Left lung (tissue), 14 donors: ENCODE measurements at places on chromosomes 13 and 19. TPM values are rescaled to one million over a fixed set of nuclear protein-coding genes. Genes with fewer than 3 reads are reported as not detected.

DNA sequence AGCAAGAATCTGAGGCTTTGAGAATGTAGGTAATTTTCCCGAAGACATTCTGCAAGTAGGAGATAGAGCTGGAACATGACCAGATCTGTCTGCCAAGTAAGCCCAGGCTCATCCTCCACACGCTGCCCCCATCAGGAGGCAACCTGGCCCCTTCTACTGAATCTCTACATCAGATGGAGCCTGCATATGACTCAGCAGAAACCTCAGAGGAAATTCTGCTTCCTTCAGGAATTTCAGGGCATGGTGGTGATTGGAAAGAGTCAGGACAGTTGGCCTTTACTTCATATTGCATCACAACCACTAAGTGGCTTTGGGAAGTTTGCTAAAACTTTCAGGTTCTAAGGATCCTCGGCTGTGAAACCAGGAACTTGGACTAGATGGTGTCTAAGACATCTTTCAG is 85.2 kb downstream of the LRRC63 start:
- no peak overlapping the region for H3K4me3 ChIP-seq
- H3K4me1 ChIP-seq: peaks cover 16% of the 10 kb centered on the region
- DNase-seq: no peak
- peak overlapping the region; percentile 46 for H3K27ac ChIP-seq
- H3K36me3 ChIP-seq: no peaks in the 10 kb centered on the region

GRCh38 chr13:39273953-39274738 is 235.9 kb downstream of the NHLRC3 start:
- no peaks in the 10 kb centered on the region for H3K4me1 ChIP-seq
- peaks cover 4% of the 10 kb centered on the region for H3K36me3 ChIP-seq
- H3K27me3 ChIP-seq: no peaks in the 10 kb centered on the region
- H3K4me3 ChIP-seq: no peak overlapping the region
- DNase-seq: no peak
- H3K27ac ChIP-seq: no peak overlapping the region

- H3K27me3 ChIP-seq: no peaks in the 10 kb centered on the region
- H3K4me3 ChIP-seq: no peak overlapping the region
- no peaks in the 10 kb centered on the region for H3K4me1 ChIP-seq
- H3K27ac ChIP-seq: no peak overlapping the region
- DNase-seq: no peak
Measured at GRCh38 chr19:13484166-13484565, 22.1 kb downstream of the CACNA1A start.

DNA sequence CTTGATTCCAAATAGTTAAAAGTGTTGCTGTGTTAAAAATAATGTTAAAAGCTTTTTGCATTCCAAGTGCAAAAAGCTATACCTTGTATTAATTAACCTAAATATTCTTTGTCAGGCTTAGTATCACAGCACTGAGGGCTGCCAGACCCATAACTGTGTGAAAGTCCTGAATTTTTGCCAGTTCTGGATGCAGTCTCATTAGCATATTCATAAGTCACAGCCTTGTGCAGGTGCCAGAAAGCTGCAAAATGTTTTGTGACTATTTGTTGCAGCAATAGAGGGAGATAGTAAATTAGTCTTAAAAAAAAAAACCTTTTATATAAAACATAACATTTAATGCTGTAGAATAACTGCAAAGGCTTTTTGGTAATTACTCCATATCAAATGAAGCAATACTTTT is 56.6 kb downstream of the SLITRK1 start:
- no peak overlapping the region for H3K27ac ChIP-seq
- H3K27me3 ChIP-seq: no peaks in the 10 kb centered on the region
- H3K36me3 ChIP-seq: no peaks in the 10 kb centered on the region
- H3K4me3 ChIP-seq: no peak overlapping the region
- DNase-seq: no peak

DNA sequence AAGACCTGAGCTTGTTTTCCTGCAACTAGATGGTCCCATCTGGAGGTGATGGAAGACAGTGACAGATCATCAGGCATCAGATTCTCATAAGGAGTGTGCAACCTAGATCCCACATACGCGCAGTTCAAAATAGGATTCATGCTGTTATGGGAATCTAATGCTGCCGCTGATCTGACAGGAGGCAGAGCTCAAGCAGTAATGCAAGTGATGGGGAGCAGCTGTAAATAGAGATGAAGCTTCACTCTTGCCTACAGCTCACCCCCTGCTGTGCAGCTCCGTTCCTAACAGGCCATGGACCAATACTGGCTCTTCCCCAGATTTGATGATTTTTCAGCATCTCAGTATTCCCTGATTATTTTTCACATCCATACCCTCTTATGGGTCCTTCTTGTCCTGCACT is 208.4 kb upstream of the RXFP2 start:
- no peaks in the 10 kb centered on the region for H3K27me3 ChIP-seq
- DNase-seq: no peak
- H3K4me3 ChIP-seq: no peak overlapping the region

DNA sequence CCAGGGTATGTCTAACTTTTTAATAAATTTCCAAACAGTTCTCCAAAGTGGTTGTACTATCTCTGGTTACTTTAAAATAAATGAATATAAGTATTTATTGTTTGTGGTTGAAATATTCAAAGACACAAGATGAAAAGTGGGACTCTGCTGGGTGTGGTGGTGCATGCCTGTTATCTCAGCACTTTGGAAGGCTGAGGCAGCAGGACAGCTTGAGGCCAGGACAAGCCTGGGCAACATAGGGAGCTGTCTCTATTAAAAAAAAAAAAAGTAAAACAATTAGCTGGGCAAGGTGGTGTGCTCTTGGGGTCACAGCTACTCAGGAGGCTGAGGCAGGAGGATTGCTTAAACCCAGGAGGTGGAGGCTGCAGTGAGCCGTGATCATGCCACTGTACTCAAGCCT is 10.4 kb downstream of the PNMA8A start:
- H3K27me3 ChIP-seq: peaks cover 28% of the 10 kb centered on the region
- no peak overlapping the region for H3K4me3 ChIP-seq
- H3K4me1 ChIP-seq: no peaks in the 10 kb centered on the region
- DNase-seq: no peak

SPACA4 gene
- polyA plus RNA-seq: 0.41 TPM

PEAK3 gene
- 0.10 TPM for polyA plus RNA-seq

GRCh38 chr13:74620711-74621110 is 486.5 kb upstream of the KLF12 start:
- no peak overlapping the region for H3K27ac ChIP-seq
- H3K4me1 ChIP-seq: no peaks in the 10 kb centered on the region
- no peaks in the 10 kb centered on the region for H3K27me3 ChIP-seq

GRCh38 chr13:107580741-107581412 is 634.5 kb downstream of the LIG4 start:
- H3K27me3 ChIP-seq: no peaks in the 10 kb centered on the region
- H3K27ac ChIP-seq: no peak overlapping the region
- H3K4me3 ChIP-seq: no peak overlapping the region
- no peaks in the 10 kb centered on the region for H3K4me1 ChIP-seq
- DNase-seq: no peak

DNA sequence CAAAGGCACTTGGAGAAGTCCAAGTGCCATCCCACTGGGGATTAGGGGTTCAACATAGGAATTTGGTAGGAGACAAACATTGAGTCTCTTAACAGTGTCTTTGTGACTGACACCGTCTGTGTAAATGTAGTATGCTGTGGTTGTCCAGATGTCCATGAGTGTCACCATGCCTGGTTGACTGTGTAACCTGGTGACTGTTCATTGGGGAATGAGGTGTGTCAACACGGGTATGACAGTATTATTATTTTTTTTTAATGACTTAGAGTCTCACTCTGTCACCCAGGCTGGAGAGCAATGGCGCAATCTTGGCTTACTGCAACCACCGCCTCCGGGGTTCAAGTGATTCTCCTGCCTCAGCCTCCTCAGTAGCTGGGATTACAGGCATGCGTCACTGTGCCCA is 16.2 kb downstream of the PKN1 start:
- H3K4me3 ChIP-seq: no peak overlapping the region
- H3K36me3 ChIP-seq: peaks cover under 1% of the 10 kb centered on the region
- no peaks in the 10 kb centered on the region for H3K27me3 ChIP-seq
- no peak for DNase-seq

ZSCAN4 gene
- polyA plus RNA-seq: 0.08 TPM

- no peak overlapping the region for H3K27ac ChIP-seq
- no peaks in the 10 kb centered on the region for H3K4me1 ChIP-seq
- peaks cover 95% of the 10 kb centered on the region for H3K36me3 ChIP-seq
- no peaks in the 10 kb centered on the region for H3K27me3 ChIP-seq
- no peak overlapping the region for H3K4me3 ChIP-seq
Measured at GRCh38 chr19:2123682-2124387, 27.1 kb downstream of the IZUMO4 start.

- no peak overlapping the region for H3K27ac ChIP-seq
- no peaks in the 10 kb centered on the region for H3K27me3 ChIP-seq
- H3K36me3 ChIP-seq: no peaks in the 10 kb centered on the region
Measured at GRCh38 chr13:26202365-26202972, 19.6 kb downstream of the RNF6 start.

GRCh38 chr19:5889288-5889971 is 14.2 kb downstream of the NDUFA11 start:
- no peak overlapping the region for H3K27ac ChIP-seq
- DNase-seq: no peak
- H3K4me1 ChIP-seq: no peaks in the 10 kb centered on the region
- peaks cover 57% of the 10 kb centered on the region for H3K27me3 ChIP-seq
- no peak overlapping the region for H3K4me3 ChIP-seq

DNA sequence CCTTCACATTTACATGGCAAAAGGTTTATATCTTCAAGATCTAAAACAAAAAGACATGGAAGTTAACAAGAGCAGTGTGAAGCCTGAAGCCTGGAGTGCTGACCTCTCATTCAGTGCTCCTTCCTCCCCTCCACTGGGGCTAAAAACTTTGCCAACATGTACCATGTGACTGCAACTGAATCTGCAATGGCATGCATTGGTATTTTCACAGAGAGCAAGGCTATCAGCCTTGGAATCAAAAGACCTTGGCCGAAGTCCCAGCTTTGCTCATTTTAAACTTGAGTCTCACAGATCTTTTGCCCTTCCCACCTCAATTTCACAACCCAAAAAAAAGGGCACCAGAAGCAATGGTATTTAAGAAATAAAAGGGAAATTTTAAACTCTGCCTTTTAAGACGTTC is 325.1 kb downstream of the DCT start:
- H3K27ac ChIP-seq: no peak overlapping the region
- DNase-seq: peak; percentile 35
- no peaks in the 10 kb centered on the region for H3K27me3 ChIP-seq
- H3K36me3 ChIP-seq: no peaks in the 10 kb centered on the region
- no peaks in the 10 kb centered on the region for H3K4me1 ChIP-seq
- H3K4me3 ChIP-seq: no peak overlapping the region

DNA sequence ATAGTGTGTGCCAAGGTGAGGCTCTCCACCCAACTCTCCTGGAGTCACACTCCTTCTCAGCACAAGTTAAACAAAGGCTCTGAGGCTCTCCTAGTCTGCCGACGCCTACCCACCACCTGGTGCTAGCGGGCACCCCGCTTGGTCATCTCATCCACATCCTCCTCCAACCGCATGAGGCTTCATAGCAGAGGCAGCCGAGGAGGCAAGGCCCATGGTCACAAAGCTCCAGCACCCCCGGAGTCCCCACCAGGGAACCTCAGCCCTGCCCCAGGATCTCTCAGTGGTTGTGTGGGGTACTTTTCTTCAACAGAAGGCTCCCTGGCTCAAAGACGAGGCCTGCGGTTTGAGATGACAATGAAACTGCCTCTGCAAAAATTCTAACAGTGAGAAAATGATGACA is 43.0 kb downstream of the STK24 start:
- no peaks in the 10 kb centered on the region for H3K27me3 ChIP-seq
- no peak overlapping the region for H3K4me3 ChIP-seq
- no peak overlapping the region for H3K27ac ChIP-seq
- peaks cover 6% of the 10 kb centered on the region for H3K4me1 ChIP-seq
- H3K36me3 ChIP-seq: no peaks in the 10 kb centered on the region

SIGLEC10 gene
- polyA plus RNA-seq: 1.7 TPM

FPR1 gene
- 3.8 TPM for polyA plus RNA-seq

DNA sequence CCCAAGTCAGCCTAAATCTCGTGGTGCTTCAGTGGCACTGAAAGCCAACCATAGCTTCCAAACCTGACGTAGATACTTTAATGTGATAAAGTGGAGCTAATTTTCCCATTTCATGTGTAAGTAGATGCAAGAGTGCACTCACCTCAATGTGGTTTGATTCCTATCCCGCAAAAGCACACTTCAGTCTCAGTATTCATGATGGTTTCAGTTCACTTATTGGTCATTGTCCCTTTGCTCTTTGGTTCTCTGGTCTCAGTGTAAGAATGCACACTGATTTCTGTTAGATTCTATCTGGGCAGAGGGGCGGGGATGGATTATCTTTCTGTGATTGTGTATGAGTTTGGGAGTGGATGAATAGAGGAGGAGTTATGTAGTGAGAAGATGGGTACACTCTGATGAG is 340.6 kb downstream of the KCNRG start:
- H3K27ac ChIP-seq: no peak overlapping the region
- H3K4me3 ChIP-seq: no peak overlapping the region
- DNase-seq: no peak
- H3K36me3 ChIP-seq: no peaks in the 10 kb centered on the region
- peaks cover 14% of the 10 kb centered on the region for H3K4me1 ChIP-seq

DNA sequence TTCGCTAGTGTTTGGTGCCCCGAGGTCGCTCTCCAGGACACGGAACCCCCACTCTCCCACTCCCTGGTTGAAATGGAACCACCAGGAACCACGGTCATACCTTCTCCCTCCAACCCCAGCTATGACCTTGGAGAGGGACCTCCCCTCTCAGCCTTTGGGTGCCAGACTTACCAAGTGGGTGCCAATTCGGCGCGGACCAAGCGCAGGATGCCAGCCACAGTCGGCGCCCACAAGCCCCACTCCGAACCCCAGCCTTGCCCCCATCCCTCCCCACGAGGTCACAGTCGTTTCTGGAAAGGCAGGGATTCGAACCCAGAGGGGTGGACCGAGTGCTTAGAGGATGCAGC is 910 bp downstream of the PDE4C start:
- H3K4me1 ChIP-seq: peaks cover 7% of the 10 kb centered on the region

BEST2 gene
- polyA plus RNA-seq: not detected

- H3K27me3 ChIP-seq: no peaks in the 10 kb centered on the region
- no peak overlapping the region for H3K4me3 ChIP-seq
- no peak for DNase-seq
- H3K36me3 ChIP-seq: no peaks in the 10 kb centered on the region
- H3K27ac ChIP-seq: no peak overlapping the region
Measured at GRCh38 chr13:50589651-50590054, 253.8 kb downstream of the DLEU7 start.

GRCh38 chr13:114212158-114212495 is 22.6 kb upstream of the CDC16 start:
- H3K27me3 ChIP-seq: peaks cover 37% of the 10 kb centered on the region
- no peaks in the 10 kb centered on the region for H3K4me1 ChIP-seq
- no peaks in the 10 kb centered on the region for H3K36me3 ChIP-seq
- no peak for DNase-seq
- no peak overlapping the region for H3K27ac ChIP-seq

C19orf67 gene
- polyA plus RNA-seq: not detected

DNA sequence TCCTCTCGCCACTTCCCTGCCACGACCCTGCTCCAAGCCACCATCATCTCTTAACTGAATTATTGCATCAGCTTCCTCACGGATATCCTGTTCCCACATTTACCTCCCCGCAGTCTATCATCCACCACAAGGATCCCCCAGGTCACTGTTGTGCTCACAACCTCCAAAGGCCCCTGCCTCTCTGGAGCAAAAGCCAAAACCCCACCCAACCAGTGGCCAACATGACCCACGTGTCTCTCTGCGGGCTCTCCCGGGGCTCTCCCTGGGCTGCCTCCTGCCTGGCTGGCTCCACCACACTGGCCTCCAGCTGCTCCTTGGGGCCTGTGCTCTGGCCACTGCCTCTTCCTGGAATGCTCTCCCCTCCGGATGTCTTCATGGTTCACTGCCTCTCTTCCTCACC is 809.3 kb downstream of the UQCRFS1 start:
- H3K27me3 ChIP-seq: peaks cover 33% of the 10 kb centered on the region
- no peak for DNase-seq
- H3K4me3 ChIP-seq: no peak overlapping the region
- no peaks in the 10 kb centered on the region for H3K36me3 ChIP-seq
- H3K4me1 ChIP-seq: no peaks in the 10 kb centered on the region
